Glutamatergic neuron (in vitro differentiated cells): ENCODE measurements at places on chromosomes 12 and 14.
A peak's percentile ranks its signal among the peaks of the same experiment; 100 is the strongest.

DNA sequence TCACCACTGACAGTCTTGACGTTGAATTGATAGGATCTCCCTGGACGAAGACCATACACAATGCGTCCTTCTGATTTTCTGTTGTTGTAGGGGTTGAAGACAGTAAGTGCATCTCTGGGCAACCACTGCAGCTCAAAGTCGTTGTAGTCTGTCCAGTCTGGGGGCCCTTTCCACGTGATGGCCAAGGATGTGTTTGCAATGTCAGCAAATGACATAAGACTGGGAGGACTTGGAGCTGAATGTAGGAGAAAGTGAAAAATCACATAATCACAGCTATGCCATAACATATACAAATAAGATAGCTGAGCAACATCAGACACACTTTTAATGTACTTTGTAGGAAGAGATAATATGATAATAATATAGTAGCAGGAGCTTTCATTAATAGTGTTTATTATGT, 77.8 kb downstream of the PTPRB start:
- DNase-seq = no peak

GRCh38 chr14:61478971-61479473, 157.6 kb downstream of the PRKCH start:
- no peak for DNase-seq

DNA sequence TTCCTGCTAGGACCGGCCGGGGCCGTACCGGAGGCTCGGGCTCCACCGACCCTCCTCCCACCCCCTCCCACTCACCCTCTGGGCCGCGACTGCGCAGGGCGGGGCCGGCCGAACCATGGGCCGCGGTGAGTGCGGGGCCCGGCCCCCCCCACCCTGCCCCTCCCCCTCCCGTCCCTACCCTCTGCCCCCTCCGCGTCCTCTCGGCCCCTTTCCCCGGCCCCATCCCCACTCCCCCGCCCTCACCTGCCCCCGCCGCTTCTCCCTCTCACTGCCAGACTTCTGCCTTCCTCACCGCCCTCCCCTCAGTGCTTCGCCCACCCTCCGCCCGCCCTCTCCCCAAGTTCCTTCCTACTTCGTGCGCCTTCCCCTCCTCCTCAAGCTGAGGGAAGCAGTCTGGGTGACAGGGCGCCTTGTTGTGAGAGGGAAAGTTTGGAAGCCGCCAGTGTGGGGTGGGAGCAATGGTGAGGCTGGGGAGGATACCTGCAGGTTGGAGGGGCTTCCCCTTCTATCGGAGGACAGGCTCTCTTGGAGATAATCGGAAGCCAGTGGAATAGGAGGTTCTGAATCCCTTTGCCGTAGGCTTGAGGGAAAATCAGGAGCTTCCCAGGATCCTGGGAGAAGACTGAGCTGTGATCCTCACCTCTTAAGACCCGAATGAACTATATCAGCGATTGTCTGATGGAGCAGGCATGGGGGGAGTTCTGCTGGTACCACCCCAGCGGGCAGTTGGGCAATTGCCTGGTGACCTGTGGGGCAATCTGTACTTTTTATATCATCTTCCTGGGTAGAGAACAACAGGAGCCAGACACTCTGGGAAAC, 472 bp downstream of the MBD6 start:
- DNase-seq = peak; percentile 64

- no peak for DNase-seq
Observed at GRCh38 chr12:14655284-14655683, 41.1 kb downstream of the GUCY2C start.

DNA sequence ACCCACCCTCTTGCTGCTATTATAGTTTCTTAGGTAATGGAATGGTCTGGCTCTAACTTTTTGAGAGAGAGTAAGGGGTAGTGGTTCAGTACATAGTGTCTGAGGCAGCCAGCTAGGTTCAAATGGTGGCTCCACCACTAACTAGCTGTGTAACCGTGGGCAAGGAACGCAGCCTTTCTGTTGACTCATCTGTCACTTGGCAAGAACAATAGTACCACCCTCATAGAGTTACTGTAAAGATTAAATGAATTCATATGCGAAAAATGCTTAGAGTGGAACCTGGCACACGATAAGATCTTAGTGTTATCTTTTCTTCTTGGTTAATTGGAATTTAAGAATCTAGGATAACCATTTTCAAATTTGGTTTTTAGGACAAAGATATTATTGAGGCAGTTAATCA, 14.0 kb downstream of the CCDC62 start:
- DNase-seq = no peak

- DNase-seq = peak; percentile 53
Observed at GRCh38 chr14:56491299-56492285, 88.0 kb upstream of the TMEM260 start.

DNA sequence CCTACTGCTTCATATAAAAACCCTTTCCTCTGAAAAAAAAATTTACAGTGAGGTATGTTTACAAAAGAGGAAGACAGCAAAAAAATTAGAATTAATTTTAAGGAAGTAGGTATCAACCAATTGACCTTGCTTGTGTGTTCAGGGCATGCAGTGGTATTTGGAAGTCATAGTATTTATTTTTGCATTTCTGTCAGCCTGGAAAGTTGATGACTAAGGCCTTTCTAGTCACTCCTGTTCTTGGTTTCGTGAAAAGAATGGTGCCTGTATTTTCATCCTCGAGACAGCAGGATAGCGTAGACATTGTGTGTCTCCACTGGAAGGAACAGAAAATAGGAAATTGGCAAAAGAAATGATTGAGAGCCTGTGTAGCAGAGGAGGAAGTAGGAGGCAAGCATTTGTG, 24.5 kb downstream of the SLC16A7 start:
- DNase-seq = no peak

- no peak for DNase-seq
Observed at GRCh38 chr14:68359022-68359836, 433.6 kb downstream of the ZFP36L1 start.

- DNase-seq = peak; percentile 85
Observed at GRCh38 chr14:57066887-57067513, 201.7 kb downstream of the EXOC5 start.

- DNase-seq = no peak
Observed at GRCh38 chr14:75452324-75452723, 24.5 kb downstream of the JDP2 start.

GRCh38 chr12:50215033-50215432, 47.9 kb upstream of the CERS5 start:
- DNase-seq = no peak

- peak; percentile 45 for DNase-seq
Observed at GRCh38 chr14:57962325-57963035, 96.6 kb upstream of the SLC35F4 start.

GRCh38 chr14:76941544-76941943, 87.0 kb downstream of the IRF2BPL start:
- DNase-seq = peak; percentile 94

DNA sequence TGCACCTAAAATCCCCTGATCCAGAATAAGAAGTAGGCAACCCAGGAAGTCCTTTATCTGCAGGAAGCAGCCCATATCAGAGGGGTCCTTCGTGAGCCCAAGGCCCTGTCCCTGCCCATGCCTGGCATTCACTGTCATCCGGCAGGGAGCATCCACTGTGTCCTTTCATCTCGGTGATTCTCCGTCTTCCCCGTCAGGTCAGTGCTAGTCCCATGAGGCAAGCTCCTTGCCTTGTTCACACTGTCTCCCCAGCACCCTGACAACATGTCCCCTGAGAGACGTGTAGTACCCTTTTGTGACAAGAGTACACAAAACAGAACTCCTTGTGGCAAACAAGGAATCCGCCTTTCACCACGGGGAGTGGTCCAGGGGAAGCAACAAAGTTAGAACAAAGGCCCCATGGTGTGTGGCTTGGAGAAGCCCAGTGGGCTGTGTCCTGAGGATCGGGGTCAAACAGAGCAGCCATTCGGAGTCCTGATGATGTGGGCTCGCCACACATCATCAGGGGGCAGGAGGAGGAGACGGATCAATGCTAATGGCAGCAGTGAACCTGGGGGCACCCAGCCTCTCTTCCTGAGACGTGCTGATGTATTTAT, 112.1 kb downstream of the DICER1 start:
- no peak for DNase-seq

DNA sequence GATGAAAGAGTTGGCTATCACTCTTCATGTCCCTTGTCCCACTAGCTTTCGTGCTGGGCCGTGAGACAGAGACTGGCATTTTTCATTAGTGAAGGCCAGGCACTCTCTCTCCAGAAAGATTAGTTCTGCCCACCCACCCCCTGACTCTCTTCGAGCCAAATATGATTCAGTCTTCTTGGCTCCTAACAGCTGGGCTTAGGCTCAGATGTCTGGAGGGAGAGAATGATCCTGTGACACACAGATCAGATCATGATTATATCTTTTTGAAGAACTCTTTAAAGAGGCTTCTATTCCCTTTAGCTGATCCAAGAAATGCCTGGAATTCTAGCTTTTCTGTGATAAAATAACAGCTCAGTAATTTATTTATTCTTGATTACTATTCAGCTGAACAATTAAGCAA, 5.2 kb upstream of the GNG2 start:
- DNase-seq = no peak

- no peak for DNase-seq
Observed at GRCh38 chr12:121784460-121784859, 9.0 kb downstream of the RHOF start.

- DNase-seq = no peak
Observed at GRCh38 chr14:61192989-61193388, 88.1 kb downstream of the TMEM30B start.

DNA sequence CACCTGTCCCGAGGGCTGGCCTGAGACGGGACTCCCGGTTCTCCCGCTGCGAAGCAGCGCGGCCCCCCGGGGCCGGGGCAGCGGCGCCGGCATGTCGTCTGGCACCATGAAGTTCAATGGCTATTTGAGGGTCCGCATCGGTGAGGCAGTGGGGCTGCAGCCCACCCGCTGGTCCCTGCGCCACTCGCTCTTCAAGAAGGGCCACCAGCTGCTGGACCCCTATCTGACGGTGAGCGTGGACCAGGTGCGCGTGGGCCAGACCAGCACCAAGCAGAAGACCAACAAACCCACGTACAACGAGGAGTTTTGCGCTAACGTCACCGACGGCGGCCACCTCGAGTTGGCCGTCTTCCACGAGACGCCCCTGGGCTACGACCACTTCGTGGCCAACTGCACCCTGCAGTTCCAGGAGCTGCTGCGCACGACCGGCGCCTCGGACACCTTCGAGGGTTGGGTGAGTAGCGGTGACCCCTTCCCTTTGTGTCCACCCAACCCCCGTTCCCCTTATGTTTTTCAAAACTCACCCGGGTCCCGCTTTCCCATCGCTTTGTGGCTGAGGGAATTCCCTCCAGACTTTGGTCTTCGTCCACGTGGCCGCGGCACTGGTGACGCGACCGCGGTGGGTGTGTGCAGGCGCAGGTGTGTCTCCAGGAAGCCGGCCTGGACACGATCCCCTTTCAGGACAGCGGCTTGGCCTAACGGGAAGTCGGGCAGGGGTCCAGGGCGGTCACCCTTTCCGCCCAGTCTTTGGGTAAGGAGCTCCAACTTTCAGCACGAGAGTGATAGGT, 826 bp downstream of the PRKCH start:
- DNase-seq = peak; percentile 18

DNA sequence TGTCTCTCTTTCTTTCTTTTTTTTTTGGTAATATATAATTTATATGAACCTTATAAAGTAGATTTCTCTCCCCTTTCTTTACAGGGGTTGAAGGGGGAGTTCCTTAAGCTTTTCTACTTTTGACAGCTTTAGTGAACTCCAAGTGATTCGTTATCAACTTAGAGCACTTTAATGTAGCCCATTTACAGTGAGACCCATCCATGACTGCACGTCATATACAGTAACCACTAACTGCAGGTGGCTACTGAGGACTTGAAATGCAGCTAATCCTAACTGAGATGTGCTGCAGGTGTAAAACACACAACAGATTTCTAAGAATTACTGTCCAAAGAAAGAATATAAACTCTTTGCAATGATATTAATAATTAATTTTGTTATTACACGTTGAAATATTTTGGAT, 582 bp downstream of the LRRIQ1 start:
- DNase-seq = no peak

- no peak for DNase-seq
Observed at GRCh38 chr14:104172880-104173279, 34.5 kb downstream of the KIF26A start.
